ENCODE measurements at places on chromosomes 16 and 17.
A peak's percentile ranks its signal among the peaks of the same experiment; 100 is the strongest.

GRCh38 chr17:15909481-15909991 is 35.4 kb upstream of the ADORA2B start:
- no peak for DNase-seq

- DNase-seq = no peak
Measured at GRCh38 chr17:5838661-5839300, 231.4 kb upstream of the WSCD1 start.

GRCh38 chr17:75087558-75088453 is at the start of gene SLC16A5:
Gene SLC16A5 (plus strand): TSS chr17:75087954. CDS start chr17:75093637, 5,683 bp downstream.
- peak; percentile 93 for DNase-seq

DNA sequence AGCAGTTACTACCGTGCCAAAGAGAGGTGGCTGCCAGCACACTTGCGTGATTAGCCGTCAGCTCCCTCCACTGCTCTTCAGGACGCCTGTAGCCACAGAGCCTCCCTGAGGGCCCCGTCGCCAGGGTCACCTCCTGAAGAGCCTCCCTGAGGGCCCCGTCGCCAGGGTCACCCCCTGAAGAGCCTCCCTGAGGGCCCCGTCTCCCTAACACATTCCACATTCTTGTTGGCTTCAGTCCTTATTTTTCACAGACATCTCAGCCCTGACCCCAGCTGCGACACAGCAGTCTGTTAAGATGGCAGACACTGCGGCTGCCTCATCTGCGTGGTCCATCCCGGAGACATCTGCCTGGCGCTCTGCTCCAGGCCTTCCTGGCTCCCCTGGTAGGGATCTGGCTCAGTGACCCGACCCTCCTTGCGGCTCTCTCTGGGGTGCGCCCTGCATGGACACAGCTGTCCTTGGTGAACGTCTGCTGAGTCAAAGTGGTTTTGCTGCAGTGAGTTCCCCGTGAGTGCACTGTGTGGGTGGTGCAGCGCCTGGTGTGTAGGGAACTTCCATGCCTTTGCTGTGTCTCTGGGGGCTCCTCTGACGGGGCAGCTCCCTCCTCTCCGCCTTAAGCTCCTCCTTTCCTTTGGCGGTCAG is 11.4 kb downstream of the ACSF3 start:
- DNase-seq = no peak

GRCh38 chr16:89145406-89146161 is 26.0 kb upstream of the CDH15 start:
- no peak for DNase-seq

GRCh38 chr17:62871291-62871690 is 63.2 kb upstream of the MARCHF10 start:
- no peak for DNase-seq

DNA sequence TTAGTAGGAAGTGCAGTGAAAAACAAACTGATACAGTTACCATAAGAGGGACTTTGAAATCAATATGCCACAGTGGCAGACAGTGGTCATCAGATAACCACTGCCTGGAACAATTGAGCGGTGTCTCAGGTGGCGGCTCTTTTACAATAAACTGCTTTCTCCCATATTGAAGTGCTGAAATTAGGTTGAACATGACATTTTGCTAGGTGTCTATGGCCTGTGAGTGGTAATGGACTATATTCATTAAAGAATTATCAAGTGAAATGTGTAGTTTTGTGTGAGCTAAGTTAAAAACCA is 214.7 kb downstream of the RPTOR start:
- no peak for DNase-seq

- no peak for DNase-seq
Measured at GRCh38 chr16:79449900-79450299, 150.6 kb downstream of the MAF start.

GRCh38 chr17:11485336-11486100 is 112.8 kb upstream of the DNAH9 start:
- DNase-seq = no peak

DNA sequence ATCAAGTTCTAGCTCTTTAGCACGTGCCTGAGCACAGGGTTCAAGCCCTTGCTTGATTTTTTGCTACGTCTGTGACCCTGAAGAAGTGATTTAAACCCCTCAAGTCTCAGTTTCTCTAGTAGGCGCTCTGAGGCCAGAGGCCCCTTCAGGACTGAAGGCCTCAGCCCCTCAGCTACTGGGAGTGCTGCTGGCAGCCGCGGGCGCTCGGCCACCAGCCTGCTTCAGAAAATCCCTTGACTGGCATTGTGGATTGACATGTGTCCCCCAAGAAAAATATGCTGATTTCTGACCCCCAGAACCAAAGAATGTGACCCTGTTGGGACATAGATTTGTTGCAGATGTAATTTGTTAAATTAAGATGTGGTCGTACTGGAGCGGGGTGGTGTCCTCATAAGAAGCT is 20.2 kb upstream of the WFDC1 start:
- DNase-seq = no peak

GRCh38 chr16:50457979-50458491 is 89.2 kb upstream of the BRD7 start:
- DNase-seq = no peak

- DNase-seq = no peak
Measured at GRCh38 chr16:86709902-86710601, 131.7 kb downstream of the FOXL1 start.

GRCh38 chr17:18143044-18143936 is 34.7 kb downstream of the MYO15A start:
- peak; percentile 22 for DNase-seq

- DNase-seq = no peak
Measured at GRCh38 chr17:27904114-27904513, 10.9 kb upstream of the LYRM9 start.

- DNase-seq = no peak
Measured at GRCh38 chr17:4728124-4728523, 3.1 kb upstream of the MED11 start.

- no peak for DNase-seq
Measured at GRCh38 chr17:77723071-77723908, 235.2 kb upstream of the TNRC6C start.

- no peak for DNase-seq
Measured at GRCh38 chr17:77343031-77343800, 202.4 kb downstream of the SEC14L1 start.

- DNase-seq = peak; percentile 73
Measured at GRCh38 chr17:55622547-55622946, 100.1 kb downstream of the TMEM100 start.

GRCh38 chr16:4415538-4416199 is 727 bp downstream of the CORO7 start:
- DNase-seq = no peak

DNA sequence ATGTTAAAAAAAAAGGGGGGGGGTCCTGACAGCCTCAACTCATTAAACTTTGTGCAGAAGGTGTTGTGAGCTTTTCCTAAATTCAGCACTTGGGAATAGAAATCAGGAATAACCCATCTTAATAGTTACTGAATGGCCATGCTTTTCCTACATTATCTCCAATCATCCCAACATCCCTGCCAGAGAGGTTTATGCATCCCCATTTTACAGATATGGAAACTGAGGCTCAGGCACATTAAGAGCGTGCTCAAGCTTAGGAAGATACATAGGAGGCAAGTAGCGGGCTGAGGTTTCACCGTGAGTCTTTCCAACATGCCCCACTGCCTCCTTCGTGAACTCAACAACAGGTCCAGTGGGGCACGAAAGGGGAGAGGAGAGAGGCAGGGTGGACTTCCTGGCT is 78.4 kb downstream of the C17orf67 start:
- no peak for DNase-seq

DNA sequence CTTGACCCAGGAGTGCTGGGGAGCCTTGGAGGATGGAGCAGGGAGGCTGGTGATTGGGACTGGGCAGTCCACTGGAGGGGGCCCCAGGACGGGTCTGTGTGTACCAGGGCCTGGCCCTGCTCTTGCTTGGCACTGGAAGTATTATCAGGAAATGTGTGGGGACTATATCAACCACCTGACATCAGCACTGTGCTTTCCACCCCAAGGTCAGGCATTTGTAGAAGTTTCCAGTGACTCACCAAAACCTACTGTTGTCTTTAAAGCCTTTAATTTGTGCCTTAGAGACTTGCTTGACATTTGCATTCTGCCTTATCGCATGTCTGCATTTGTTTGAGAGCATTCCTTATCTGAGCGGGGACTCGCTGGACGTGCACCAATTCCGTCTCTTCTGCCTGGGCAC is 323.1 kb downstream of the FOXL1 start:
- peak; percentile 40 for DNase-seq

DNA sequence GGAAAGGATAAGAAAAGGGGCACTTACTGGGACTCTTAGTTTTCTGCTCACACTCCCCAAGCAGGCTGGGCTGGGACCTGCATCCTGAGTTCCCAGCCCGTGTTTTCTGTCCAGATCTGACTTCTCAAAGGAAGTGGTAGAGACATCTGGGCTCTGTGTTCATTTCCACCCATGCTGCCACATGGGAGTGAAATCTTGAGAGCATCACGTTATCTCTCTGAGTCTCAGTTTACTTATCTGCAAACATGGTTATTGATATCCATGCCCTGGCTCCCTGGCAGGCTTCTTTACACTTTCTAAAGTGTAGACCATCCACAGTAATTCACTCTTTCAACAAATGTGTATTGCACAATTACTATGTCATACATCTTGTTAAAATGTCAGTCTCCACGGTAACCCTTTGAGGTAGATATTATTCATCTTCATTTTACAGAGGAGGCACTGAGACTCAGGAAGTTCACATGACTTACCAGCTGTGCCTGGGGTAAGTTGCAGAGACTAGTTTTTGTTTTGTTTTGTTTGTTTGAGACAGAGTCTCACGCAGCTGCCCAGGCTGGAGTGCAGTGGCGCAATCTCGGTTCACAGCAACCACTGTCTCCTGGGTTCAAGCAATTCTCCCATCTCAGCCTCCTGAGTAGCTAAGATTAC is 3.4 kb downstream of the ZNF688 start:
- DNase-seq = peak; percentile 93

GRCh38 chr17:8140065-8141029 is 11.9 kb downstream of the PER1 start:
- no peak for DNase-seq

- DNase-seq = peak; percentile 96
Measured at GRCh38 chr16:27202923-27203506, 311 bp upstream of the KDM8 start.

- DNase-seq = no peak
Measured at GRCh38 chr17:83178533-83179304, 99.3 kb downstream of the METRNL start.

GRCh38 chr17:34311291-34311690 is 7.9 kb upstream of the CCL8 start:
- DNase-seq = no peak

- no peak for DNase-seq
Measured at GRCh38 chr16:74438492-74438979, 17.3 kb upstream of the CLEC18B start.

- DNase-seq = no peak
Measured at GRCh38 chr17:19619705-19620325, 28.7 kb upstream of the ALDH3A2 start.

- DNase-seq = no peak
Measured at GRCh38 chr17:8300226-8300625, 5.0 kb upstream of the SLC25A35 start.

DNA sequence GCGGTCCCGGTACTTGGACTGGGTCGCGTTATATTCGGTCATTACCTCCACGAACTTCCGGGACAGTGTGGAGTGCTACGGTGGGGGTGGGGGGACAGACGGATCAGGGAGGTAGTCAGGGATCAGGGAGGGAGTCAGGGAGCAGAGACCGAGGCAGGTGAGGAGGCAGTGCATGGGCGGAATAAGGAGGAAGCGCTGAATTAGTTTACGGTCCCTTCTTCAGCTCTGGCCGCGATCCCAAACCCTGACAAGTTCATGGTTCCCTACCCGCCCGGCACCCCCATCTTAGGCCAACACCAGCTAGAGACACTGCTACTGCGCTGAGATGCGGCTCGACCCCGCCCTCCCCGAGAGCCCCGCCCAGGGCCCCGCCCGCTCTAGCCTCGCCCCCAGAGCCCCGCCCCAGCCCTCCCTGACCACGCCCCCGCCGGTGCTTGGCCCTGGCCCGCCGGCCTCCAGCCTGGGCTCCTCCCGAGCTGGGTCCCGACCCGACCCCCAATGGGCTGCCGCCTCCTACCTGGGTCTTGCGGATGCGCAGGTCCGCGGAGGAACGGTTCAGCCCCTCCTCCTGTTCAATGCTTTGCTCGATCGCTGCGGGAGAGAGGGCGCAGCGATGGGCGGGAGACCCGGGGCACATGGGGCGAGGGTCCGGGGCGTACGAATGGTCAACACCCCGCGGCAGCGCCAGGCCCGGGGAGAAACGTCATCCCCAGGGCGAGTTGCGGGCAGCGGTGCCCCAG is 12.1 kb downstream of the HSD3B7 start:
- peak; percentile 72 for DNase-seq

- no peak for DNase-seq
Measured at GRCh38 chr16:24778671-24779070, 49.2 kb downstream of the TNRC6A start.

- DNase-seq = no peak
Measured at GRCh38 chr17:81332914-81333528, 37.9 kb upstream of the SLC38A10 start.

DNA sequence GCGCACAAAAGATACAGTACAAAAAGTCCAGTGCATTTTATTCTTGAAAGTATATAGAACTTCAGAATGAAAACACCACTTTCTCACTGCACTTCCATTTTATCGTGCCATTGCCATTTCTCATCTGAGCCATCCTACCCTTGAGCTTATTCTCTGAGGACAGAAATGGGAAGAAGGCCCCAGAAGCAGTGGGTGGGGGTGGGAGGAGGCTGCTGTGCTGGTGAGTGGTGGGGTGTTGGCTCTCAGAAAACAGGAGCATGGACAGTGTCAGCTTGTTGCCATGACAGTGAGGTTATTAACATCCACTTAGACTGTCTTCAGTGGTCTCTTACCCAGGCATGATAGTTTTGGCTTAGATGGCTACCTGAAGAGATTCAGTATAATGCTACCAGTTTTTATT is 4.5 kb downstream of the ATMIN start:
- no peak for DNase-seq

DNA sequence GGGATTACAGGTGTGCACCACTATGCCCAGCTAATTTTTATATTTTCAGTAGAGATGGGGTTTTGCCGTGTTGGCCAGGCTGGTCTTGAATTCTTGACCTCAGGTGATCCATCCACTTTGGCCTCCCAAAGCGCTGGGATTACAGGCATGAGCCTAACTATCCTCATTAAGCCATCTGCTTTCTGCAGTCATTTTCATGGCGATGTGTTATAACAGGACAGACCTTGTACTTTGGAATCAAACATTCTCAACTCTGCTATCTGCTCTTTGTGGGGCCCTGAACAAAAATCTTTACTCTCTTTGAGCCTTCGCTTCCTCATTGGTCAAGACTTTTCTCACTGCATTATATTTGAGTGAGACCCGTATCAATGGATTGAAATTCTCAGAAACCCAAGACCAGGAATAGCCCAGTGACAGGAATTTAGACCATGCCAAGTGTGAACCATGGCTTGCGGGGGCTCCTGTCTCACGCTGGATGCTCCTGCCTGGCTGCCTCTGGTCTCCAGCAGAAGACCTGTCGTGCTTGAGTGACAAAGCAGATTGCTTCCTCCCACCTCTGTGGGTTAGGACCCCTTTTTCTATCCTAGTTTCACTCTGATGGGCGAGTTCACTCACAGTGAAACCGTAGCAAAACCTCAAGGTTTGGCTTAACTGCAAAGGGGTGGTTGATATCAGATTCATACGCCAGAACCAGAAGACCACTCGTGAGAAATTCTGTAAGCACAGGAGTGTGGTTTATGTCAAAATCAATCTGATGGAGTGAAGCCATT is 519.1 kb downstream of the MAF start:
- DNase-seq = no peak
